CD4-positive, CD25-positive, alpha-beta regulatory T cell (primary cell): ENCODE measurements at places on chromosomes 7 and 10. TPM values are rescaled to one million over a fixed set of nuclear protein-coding genes. Genes with fewer than 3 reads are reported as not detected.
A peak's percentile ranks its signal among the peaks of the same experiment; 100 is the strongest.

DNA sequence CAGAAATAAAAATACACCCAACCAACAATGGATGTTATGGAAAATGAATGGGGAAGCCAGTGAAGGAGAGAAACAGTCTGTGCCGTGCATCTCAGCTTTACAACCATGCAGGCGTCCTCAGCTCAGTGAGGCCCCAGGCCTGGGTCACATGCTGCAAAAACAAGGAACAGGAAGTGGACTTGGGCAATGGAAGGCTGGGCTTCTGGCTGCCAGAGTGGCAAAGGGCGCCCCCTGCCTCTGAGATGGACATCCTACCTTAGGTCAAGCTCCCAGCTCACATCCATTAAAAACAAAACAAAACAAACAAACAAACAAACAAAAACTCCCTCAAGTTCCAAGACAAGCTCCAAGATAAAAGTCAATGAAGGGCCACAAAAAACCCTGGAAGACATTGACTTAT is 54.7 kb upstream of the AFAP1L2 start:
- no peaks in the 10 kb centered on the region for H3K27me3 ChIP-seq
- H3K36me3 ChIP-seq: peaks cover 70% of the 10 kb centered on the region
- DNase-seq: no peak
- H3K27ac ChIP-seq: no peak overlapping the region
- no peaks in the 10 kb centered on the region for H3K4me1 ChIP-seq

Gene ZP3
- total RNA-seq: 2.2 TPM

Gene FAM25G
- total RNA-seq: not detected

DNA sequence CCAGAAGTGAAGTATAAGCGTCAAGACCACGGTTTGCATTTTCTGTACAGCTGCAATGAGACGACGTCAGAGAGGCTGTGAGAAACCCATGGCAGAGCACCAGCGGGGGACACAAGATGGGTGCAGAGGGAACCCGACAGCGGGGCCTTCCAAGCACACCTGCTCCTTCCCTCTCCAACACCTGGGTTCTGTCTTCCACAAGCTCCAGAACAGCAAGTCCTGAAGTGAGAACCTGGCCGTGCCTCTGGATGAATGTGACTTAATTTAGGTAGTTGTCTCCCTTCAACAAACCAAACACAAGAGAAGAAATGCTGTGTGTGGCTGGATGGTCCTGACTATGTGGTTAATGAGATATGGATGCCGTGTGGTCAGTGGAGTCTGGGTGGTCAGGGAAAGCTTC is 76.1 kb downstream of the ADAM12 start:
- no peak overlapping the region for H3K4me3 ChIP-seq
- no peak overlapping the region for H3K27ac ChIP-seq
- no peaks in the 10 kb centered on the region for H3K4me1 ChIP-seq
- peaks cover 7% of the 10 kb centered on the region for H3K27me3 ChIP-seq
- H3K36me3 ChIP-seq: no peaks in the 10 kb centered on the region

Gene C10orf105
- total RNA-seq: 0.52 TPM

DNA sequence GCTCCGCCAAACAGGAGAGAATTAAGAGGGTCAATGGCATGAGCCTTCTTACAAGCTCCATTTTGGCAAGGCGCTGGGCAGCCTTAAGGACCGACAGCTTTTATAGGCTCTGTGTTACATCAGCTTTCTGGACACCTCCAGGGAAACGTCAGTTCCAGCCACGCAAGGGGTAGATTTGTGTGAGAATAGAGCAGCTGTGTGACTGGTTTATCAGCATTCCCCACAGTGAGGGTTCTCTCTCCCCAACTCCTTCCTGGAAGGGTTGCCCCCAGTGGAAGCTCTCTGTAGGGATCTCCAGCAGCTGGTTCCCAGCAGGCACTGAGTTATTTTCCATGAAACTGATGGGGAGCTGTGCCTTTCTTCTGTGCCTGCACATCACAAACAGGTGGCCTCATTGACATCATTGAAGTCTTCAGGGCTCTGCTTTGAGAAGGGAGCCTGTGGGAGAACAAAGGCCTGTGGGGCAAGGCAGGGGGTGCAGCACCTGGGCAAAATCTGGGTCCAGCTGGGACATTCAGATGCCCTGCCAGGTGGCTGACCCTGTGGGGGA is at the start of gene CUZD1:
Gene CUZD1 (minus strand): TSS at position 75 of the 550 bp plus-strand sequence. CDS start 14 bp downstream, at position 61.
- no peaks in the 10 kb centered on the region for H3K27me3 ChIP-seq
- H3K36me3 ChIP-seq: peaks cover 43% of the 10 kb centered on the region
- H3K4me1 ChIP-seq: no peaks in the 10 kb centered on the region
- DNase-seq: no peak
- H3K27ac ChIP-seq: no peak within 1 kb of the TSS

DNA sequence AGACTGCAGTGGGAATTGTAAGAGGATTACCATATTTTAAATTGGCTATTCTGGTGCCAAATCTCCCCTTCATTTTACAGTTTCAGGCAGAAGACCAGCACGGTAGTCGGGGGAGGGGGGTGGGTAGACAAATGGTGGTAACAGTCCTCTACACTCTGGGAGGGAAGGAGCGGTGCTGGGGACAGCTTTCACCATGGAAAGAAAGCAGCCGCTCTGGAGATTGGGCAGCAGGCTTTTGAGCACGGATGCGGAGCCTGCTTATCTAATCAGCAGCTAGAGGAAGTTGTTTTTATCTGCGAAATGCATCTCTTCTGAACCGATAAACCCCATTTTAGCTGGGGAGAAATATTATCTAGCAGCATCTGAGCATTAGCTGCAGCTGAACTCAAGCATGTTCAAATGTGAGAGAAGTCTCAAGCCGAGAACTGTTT is 28.7 kb downstream of the IKZF1 start:
- H3K27me3 ChIP-seq: no peaks in the 10 kb centered on the region
- H3K36me3 ChIP-seq: peaks cover 40% of the 10 kb centered on the region
- peak; percentile 48 for DNase-seq
- H3K4me1 ChIP-seq: peaks cover 89% of the 10 kb centered on the region
- H3K4me3 ChIP-seq: peak overlapping the region; percentile 91

Gene FRMD4A
- total RNA-seq: 2.4 TPM

DNA sequence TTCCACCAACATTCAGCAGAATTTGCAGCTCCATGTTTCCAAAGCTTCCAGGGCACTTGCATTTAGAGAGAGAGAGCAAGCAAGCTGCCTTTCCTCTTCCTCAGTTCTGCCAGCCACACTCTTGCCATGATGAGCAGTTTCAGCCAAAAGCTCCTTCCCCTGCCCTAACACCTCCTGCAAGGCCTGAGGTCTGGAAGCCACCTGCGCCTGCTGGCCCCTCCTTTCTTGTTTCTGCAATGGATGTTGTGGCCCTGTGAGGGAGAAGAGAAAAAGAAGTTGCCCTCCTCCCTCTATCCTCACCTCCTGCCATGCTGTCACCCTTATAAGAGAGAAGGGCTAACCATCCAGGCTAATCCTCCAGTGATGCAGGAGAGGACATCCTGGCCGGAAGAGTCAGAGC is 48.7 kb downstream of the IKZF1 start:
- no peak for DNase-seq
- H3K27me3 ChIP-seq: no peaks in the 10 kb centered on the region
- H3K27ac ChIP-seq: peak overlapping the region; percentile 97

- peaks cover 13% of the 10 kb centered on the region for H3K4me1 ChIP-seq
- DNase-seq: no peak
- H3K27ac ChIP-seq: no peak overlapping the region
- no peaks in the 10 kb centered on the region for H3K27me3 ChIP-seq
These were observed 168.7 kb downstream of the LRRC4 start for GRCh38 chr7:127862525-127862924.

- no peaks in the 10 kb centered on the region for H3K4me1 ChIP-seq
- H3K27ac ChIP-seq: no peak overlapping the region
- peaks cover 3% of the 10 kb centered on the region for H3K27me3 ChIP-seq
- no peaks in the 10 kb centered on the region for H3K36me3 ChIP-seq
- H3K4me3 ChIP-seq: no peak overlapping the region
These were observed 36.0 kb downstream of the KIAA1549 start for GRCh38 chr7:138945154-138945553.

GRCh38 chr7:113768387-113768786 is 150.4 kb downstream of the PPP1R3A start:
- H3K36me3 ChIP-seq: no peaks in the 10 kb centered on the region
- DNase-seq: no peak
- no peaks in the 10 kb centered on the region for H3K4me1 ChIP-seq
- H3K27me3 ChIP-seq: no peaks in the 10 kb centered on the region
- no peak overlapping the region for H3K4me3 ChIP-seq

DNA sequence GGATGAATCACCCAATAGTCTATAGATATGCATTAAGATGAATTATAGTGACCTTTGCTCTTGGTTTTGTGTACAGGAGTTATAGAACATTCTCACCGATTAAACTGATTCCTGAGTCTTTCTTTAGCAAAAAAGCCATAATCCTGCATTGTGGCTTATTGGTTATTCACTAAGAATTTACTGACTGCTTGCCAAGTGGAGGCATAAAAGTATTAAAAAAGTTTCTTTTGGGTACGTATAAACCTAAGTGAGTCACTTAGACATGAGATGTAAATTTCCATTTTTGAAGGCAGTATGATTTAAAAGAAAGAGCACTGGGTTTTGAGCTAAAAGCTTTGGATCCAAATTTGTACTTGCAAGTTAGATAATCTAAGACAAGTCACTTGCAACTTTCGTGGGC is 100.7 kb downstream of the CDK6 start:
- DNase-seq: no peak
- H3K36me3 ChIP-seq: no peaks in the 10 kb centered on the region
- no peak overlapping the region for H3K4me3 ChIP-seq
- H3K4me1 ChIP-seq: no peaks in the 10 kb centered on the region
- H3K27ac ChIP-seq: no peak overlapping the region

- DNase-seq: no peak
- no peaks in the 10 kb centered on the region for H3K36me3 ChIP-seq
- peak overlapping the region; percentile 32 for H3K4me3 ChIP-seq
- H3K4me1 ChIP-seq: peaks cover 22% of the 10 kb centered on the region
These were observed 283.1 kb upstream of the PITRM1 start for GRCh38 chr10:3455385-3456334.

GRCh38 chr10:124001391-124002148 is 91.8 kb downstream of the CHST15 start:
- H3K27me3 ChIP-seq: no peaks in the 10 kb centered on the region
- no peaks in the 10 kb centered on the region for H3K4me1 ChIP-seq
- no peak for DNase-seq
- no peaks in the 10 kb centered on the region for H3K36me3 ChIP-seq
- no peak overlapping the region for H3K4me3 ChIP-seq

GRCh38 chr10:127257395-127257794 is 61.0 kb upstream of the INSYN2A start:
- H3K27me3 ChIP-seq: no peaks in the 10 kb centered on the region
- no peak overlapping the region for H3K27ac ChIP-seq
- DNase-seq: no peak
- H3K4me3 ChIP-seq: no peak overlapping the region

Gene SAMD9L
- total RNA-seq: 46.3 TPM

Gene HEPACAM2
- total RNA-seq: not detected

Gene DTX2
- 36.0 TPM for total RNA-seq

DNA sequence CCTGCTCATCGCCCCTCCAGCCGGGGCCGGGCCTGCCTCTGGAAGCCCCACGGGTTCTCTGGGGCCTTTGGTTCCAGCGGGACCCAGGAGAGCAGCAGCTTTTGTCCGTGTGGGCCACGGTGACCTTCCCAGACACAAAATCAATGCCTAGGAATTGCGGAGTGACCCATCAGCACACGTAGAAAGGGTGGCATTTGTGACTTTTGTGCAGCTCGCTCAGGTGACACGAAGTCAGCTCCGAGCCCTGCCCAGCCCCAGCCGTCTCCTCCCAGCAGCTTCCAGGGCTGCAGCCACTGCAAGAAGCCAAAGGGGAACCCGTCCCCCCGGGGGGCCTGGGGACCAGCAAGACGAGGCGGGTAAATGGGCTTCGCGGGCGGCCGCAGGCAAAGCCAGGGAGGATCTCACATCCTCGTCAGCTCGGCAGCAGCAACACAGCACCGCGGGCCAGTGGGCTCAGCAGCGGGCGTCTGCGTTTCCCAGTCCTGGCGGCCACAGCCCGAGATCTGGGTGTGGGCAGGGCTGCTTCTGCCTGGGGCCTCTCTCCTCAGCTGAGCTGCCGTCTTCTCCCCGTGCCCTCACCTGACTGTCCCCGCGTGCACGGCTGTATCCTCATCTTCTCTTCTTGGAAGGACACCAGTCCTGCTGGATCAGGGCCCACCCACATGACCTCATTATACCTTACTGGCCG is 88.5 kb downstream of the PAXIP1 start:
- DNase-seq: no peak
- peaks cover 9% of the 10 kb centered on the region for H3K4me1 ChIP-seq
- H3K4me3 ChIP-seq: no peak overlapping the region
- H3K27ac ChIP-seq: no peak overlapping the region
- H3K27me3 ChIP-seq: peaks cover 2% of the 10 kb centered on the region

Gene AZGP1
- total RNA-seq: not detected

Gene PLA2G12B
- total RNA-seq: not detected
